ENCODE measurements at places on chromosomes 12 and 14. TPM values are rescaled to one million over a fixed set of nuclear protein-coding genes. Genes with fewer than 3 reads are reported as not detected.

- no peak for DNase-seq
These were observed 25.4 kb upstream of the ETV6 start for GRCh38 chr12:11624116-11624515.

The CMKLR1 gene
- polyA plus RNA-seq: 4.9 TPM

DNA sequence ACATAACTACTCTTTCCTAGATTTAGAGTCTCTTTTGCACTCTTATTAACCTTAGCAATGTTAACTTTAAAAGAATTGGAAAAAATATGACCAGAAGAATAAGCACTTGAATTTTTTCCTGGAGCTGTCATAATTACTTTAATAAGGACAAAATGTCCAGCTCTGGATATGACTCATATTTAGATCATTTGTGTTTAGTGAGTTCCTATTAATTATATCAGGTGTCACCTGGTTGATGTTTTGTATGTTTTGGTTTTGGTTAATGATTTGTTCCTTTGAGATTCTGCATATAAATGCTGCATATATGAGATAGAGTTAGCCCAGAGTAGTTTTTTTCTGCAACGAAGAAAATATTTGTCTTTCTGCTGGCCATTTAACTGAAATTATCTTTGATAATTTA lies 5.1 kb downstream of the CLECL1 start:
- no peak for DNase-seq

DNA sequence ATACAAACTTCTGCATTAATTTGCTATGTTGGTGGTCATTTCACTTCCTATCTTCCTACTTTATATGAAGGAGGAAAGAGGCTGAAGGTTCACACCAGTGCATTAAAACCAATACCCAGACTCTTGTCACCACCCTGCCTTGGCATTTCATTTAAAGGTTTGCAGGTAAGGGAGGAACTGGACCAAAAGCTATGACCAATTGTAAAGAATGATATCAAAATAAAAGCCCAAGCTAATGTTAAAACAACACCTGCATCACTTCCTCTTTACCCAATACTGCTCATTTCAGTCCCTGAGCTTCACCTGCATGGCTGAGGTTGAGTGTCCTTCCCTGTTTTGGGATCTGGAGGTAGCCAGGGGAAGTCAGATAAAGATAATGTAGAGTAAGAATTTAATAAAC lies 47.2 kb upstream of the TMEM233 start:
- DNase-seq: no peak

DNA sequence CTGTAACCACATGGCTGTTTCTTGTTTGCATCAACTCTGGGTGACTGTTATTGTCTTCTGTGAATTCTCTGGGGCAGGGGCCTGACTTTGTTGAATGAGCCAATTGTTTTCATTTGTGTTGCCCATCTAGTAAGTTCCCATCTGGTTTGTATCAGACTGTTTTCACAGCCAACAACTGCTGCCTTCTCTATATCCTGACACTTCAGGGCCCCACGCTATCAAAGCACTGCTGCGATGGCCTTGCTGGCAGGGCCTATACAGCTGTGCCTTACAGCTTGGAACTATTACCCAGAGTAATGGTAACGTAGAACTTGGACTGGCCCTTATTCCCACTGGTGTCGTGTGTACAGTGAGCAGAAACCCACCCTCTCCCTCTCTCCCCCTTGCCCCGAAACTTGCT lies 104.3 kb upstream of the DACT1 start:
- DNase-seq: no peak

GRCh38 chr14:74491956-74492775 lies 939 bp downstream of the NPC2 start:
- DNase-seq: no peak

The AQP2 gene
- polyA plus RNA-seq: 113 TPM

DNA sequence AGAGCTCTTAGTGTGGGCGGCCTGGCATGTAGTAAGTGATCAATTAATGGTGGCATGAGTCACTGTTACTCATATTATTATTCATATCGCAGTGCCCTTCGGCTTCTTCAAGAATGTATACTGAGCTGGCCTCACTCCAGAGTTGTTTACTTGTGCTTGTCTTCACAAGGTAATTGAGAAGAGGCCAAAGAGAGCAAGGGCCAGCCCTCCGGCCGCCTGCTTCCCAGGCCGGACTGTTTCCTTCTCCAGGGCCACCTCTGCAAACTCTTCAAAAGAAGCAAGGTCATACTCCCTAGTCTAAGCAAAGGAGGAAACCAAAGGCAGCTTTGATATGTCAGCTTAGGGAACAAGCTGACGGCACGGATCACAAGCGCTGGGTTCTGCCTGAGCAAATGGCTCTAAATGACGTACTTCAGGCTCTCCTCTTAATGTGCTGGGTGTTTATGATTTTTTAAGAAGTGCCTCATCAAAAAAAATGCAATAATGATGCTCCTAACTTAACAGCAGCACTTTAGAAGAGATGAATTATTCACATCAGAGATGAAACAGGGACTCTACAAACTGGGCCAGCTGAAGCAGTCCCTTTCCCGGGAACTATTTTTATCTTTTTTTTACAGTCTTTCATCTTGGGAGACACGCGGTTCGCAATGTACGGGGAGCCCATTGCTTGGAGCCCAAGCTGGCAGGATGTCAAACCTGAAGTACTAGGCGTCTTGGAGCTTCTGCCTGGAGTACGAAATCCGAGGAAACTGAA lies 65.6 kb upstream of the DLK1 start:
- DNase-seq: no peak

The SPX gene
- polyA plus RNA-seq: 18.2 TPM

DNA sequence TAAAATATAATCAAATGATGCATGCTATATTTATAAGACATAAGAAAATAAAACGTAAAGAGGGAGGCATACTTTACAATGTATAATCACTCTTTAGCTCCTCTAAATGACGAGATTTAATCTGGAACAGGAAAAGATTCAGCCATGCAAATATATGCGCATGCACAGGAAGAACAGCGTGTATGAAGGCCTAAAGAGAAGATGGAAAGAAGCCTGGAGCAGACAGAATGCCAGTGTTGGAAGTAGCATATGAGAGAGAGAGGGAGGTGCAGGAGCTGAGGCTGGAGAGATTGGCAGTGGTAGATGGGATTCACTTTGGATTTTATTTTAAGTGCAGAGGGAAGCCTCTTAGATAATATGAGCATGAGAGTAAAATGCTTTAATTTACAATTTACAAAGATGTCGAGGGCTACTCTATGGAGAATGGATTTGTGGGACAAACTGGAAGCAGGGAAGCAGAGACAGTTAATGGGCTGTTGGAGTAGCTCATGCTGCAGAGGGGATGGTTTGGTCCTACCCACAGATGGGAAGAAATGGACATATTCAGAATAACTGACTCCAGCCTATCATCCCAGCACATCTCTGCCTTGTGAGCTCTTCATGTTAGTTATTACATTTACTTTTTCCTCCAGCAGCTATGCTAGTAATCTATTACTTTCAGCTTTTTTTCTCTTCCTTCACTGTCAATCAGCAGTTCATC lies 411.1 kb downstream of the TMTC2 start:
- no peak for DNase-seq

The SLC8B1 gene
- polyA plus RNA-seq: 13.5 TPM

The ANKS1B gene
- 4.8 TPM for polyA plus RNA-seq

DNA sequence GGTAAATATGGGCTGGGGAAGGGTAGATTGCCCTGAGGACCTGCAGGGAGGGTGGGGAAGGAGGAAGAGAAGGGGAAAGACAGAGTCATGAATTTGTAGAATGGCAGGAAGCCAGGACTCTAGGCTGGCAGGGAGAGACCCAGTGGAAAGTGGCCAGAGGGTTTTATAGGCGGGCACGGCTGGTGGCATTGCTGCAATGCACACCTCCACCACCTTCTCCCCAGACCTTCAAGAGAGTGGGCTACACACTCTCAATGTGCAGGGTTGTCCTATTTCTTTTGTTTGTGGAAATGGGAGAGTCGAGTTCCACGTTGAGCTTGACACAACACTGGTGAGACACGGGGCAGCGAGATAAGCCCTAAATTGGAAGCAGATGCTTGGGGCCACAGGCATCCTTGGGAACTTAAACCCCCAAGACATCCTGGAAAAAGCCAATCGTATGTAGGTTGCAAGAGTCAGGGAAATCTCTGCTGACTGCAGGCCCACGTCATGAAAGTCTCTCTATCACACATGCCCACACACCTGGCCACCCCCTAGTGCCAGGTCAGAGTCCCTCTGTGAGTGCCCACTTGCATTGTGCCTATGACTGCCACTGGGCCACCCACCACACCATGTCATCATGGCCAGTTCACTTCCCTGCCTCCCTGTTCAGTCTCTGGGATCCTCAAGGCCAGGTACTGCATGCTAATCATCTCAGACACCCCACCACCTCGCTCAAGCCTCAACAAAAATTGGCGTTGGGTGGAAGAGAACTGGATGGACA lies 38.0 kb upstream of the BDKRB2 start:
- no peak for DNase-seq

GRCh38 chr12:122856999-122857671 lies 21.9 kb downstream of the HIP1R start:
- no peak for DNase-seq

The LHX5 gene
- polyA plus RNA-seq: 0.03 TPM

The STAC3 gene
- polyA plus RNA-seq: 1.9 TPM

DNA sequence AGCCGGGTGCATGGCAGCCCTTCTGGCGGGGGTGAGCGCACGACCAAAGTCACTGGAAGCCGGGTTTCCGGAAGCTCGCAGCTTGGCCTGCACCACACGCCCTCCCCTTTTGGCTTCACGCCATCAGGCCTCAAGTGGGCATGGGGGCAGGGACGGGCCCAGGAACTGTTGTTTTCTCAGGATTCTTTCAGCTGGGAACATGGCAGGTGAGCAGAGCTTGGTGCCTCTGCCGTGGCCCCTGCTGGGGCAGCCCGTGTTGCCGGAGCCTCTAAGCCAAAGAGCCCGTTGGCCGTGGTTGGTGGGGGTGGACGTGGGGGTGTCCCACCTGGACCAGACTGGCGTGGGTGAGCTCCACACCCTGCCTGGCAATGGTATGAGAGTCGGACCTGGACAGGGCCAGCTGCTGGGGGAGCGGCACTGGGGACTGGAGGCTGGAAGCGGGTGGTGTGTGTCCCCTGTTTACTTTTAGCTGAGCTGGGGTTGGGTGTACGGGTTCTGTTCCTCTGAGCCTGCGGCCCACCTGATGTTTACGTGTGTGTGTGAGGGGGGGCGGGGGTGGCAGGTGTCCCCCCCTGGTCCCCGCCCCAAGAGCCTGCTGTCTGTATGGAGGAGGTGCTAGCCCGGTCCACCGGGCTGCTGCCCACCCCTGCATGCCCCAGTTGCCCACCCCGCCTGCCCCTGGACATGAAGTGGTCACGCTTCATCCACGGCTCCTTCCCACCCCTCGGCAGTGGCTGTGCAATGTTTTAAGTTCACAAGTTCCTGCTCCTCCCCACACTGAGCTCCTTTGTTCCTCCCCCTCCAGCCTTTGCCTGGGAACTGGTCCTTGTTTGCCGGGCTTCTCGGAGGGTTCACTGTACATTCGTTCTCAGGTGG lies 28.7 kb upstream of the PLD4 start:
- DNase-seq: no peak

The RTRAF gene
- 272 TPM for polyA plus RNA-seq

- no peak for DNase-seq
These were observed 23.6 kb downstream of the RHOF start for GRCh38 chr12:121769831-121770301.

DNA sequence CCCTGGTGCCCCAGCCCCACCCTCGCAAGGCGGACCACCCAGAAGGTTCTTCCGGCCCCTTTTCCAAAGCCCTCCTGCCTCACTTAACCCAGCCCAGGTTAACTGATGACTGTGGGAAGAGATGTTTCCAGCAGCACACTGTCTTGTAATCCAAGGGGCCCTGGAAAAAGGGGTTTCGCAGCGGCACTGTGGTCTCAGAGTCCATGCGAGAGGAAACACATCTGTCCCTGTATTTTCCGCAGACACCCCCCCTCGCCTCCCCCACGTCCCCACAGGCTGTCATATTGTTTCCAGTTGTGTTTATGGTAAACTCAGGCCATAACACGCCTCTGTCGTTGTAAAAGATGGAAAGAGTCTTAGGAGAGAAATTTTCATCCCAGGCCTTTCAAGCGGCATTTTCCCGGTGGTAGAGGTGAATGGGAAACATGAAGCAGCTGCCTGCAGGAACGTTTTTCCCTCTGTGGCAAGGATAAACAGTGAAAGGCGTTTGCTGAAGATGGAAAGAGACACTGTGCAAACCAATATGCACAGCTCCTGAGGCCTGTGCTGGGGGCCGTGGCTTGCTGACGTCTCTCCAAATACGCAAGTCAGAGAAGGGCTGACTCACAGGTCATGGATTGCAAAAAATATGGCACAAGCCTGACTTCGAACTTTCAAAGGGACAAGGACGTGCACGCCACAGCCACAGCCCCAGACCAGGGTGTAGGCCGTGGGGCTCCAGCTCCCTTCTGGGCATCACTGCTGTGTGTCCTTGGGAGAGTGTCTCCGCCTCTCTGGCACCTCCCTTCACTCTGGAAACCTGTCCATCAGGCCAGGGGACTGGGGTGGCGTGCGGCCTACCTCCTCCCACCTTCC lies 22.5 kb upstream of the FZD10 start:
- no peak for DNase-seq

DNA sequence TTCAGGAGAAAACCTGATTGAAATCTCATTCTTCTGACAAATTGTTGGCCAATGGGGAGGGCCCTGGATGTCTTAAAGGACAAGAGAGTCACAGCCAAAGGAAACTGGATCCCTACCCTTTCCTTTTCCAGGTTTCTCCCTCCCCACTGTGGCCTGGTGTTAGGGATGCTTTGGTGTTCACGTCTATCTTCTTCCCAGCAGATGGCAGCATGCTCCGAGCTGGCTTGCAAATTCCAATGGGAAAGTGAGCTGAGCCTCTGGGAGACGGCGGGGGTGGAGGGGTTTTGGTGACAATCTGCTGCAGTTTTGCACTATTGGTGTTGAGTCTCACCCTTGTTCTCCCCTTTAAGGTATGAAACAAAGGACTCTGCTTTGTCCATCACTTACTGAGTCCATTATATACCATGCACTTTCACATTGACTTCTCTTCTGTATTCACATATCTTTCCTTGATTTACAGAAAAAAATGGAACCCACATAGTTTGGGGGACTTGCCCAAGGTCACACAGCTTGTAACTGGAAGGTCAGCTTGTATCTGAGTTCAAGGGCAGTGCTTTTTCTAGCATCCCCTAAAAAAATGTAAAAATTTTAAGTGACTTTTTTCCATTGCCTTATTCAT lies 39.3 kb downstream of the CCDC177 start:
- DNase-seq: no peak

GRCh38 chr12:89470741-89471509 lies 53.7 kb downstream of the GALNT4 start:
- DNase-seq: no peak

The HCFC2 gene
- polyA plus RNA-seq: 15.4 TPM

The SYNE3 gene
- 2.5 TPM for polyA plus RNA-seq

GRCh38 chr12:92769124-92769901 lies 66.5 kb downstream of the PLEKHG7 start:
- DNase-seq: no peak
